ENCODE measurements at places on chromosomes 6 and 20.

DNA sequence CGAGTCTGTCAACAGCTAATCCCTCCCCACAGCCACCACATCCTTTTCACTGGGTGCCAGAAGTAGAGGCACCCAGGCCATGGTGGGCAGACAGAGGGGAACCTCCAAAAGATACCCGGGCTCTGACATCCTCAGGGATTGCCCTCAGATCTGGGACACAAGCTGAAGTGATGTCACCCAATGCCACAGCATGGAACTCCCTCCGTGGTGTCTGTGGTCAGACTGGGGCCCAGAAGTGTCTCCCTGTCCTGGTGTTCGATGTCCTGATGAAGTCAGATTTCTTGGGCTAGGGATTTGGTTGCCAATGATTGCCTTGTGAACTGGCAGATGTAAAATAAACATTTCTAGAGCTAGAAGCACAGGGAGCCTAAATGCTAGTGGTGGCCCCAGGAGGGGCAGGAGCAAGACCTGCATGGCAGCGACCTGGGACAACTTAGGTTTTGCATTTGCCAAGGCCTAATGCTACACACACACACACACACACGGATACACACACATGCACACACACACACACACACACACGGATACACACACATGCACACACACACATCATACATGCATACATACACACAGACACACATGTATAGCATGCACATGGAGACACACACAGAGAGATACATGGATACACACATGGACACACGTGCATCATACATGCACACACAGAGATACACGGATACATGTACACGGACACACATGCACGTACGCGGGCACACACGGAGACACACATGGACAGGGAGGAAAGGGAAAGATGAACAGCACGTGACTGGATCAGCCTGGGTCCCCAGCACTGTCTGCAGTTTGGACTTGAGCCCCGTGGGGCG, 221.0 kb downstream of the NFATC2 start:
- no peak for DNase-seq

DNA sequence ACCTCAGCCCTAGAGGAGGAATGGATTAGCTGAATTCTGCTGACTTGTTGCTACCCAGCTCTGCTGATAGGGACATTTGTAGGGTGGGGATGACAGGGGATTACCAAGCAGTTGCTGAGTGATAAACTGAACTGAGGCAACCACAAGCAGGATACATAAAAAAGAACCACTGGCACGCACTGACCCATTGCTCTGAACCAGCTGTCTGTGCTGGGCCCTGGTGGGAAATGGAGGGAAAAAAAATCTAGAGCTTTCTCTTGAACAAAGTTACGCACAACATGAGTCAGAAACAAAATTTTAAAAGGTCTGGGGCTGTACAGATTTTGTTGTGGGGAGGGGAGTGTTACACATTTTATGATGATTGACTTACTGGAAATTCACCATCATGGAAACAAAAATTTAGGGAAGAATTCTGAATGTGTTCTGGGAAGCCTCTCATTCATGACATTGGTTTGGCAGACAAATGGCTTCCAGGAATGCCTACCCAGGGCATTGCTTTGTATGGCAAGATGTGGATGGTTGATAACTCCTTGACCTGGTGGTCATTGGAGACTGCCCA, 37.7 kb downstream of the FOXO3 start:
- no peak for DNase-seq

- DNase-seq, result no peak
These were observed 122.2 kb downstream of the MTFR2 start for GRCh38 chr6:136127873-136128272.

DNA sequence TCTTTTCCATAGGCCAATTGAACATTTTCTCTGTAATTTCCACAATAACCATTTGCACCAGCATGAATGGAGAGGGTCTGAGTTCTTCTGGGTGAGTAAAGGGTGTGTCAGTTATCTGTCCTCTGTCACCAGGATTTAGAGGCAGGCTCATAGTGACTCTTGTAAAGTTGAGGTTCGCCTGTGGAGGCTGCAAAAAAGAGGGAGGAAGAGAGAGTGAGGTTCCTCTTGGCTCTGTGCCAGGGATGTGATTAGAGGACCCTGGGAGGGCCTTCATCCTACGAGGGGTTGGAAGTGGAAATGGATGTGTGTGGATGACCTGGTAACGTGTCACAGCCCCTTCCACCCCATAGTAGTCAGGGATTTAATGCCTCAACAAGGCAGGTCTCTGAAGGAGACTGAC, 242.0 kb downstream of the ESR1 start:
- no peak for DNase-seq

DNA sequence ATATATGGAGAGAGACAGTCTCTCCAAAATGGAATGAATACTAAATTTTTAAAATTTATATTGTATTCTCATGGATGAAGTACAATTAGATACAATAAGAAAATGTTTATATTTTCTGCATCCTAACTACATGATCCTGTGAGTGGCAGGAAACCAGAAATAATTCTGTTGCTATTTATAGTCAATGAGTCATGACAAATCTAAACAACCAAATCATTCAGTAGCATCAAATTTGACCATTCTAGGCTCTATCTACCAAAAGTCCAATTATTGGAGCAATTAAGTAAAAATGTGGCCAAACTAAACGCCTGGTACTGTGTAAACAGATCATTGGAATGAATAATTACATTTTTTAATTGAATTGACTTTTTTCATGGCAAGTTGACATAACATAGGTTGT, 959.8 kb downstream of the EPHA7 start:
- no peak for DNase-seq

DNA sequence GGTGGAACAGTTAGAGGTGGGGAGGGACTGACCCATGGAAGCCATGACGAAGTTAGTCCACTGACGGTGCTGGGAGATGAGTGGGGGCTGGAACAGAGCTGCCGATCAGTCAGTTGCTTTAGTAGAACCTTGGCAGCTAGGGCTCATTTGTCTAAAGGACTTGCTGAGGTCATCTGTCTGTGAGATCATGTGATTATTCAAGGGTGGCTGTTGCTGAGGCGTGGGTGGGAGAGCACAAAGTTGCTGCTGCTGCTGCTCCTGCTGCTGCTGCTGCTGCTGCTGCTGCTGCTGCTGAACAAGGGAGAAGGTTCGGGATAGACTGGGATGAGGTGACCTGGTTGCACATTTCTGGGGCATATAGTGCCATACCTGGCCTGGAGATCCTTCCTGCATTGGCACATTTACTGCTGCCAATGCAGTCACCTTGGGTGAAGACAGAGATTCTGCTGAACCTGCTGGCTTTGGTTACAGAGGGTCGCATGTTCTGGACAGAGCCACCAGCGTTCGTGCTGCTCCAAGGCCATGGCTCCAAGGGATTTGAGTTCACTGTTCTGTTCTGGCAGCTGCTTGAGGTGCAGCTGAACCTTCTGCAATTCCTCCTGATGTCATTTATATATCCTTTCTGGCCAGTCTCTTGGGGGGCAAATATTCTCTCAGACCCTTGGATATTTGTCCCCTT, 840.5 kb downstream of the HACE1 start:
- no peak for DNase-seq

DNA sequence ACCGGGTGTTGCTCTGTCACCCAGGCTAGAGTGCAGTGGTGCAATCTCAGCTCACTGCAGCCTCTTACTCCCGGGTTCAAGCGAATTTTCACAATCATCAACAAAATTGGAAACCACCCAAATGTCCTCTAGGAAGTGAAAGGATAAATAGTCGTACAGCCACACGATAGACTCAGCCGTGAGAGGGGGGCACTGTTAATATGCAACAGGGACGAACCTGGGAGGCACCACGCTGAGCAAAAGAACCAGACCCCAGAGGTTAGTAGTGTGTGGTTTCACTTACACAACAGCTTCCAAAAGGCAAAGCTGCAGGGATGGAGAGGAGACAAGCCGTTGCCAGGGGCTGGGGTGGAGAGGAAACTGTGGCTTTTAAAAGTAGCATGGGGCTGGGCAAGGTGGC, 30.1 kb upstream of the NTSR1 start:
- DNase-seq, result no peak

- no peak for DNase-seq
These were observed 107.6 kb upstream of the KHDRBS2 start for GRCh38 chr6:62393608-62394007.

DNA sequence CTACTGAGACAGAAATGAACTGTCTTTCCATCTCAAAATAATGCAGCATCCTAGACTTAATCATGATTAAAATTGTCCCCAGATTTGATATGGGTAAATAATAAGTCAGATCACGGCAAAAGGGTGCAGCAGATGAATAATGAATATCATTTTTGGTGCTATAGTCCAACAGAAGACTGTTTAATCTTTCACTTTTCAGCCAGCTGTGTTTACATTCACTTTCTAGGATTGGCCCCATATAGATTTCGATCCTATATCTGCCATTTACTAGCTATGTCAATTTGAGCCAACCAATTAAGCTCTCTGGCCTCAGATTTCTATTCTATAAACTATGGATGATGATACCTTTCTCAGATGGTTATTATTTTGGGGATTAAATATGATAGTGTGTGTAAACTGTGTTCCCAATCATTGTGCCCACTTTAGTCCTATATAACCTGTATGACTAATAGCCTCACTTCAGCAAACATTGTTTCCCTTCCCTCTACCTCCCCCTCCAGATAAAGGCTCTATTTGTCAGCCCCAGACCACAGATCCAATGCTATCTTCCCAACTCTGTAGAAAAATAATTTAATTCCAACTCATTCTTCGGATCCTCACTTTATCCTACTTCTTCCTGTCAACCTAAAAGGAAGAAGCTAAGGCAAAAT, 53.6 kb upstream of the NT5E start:
- no peak for DNase-seq

- DNase-seq, result no peak
These were observed 18.3 kb upstream of the TRAM2 start for GRCh38 chr6:52595000-52595795.

DNA sequence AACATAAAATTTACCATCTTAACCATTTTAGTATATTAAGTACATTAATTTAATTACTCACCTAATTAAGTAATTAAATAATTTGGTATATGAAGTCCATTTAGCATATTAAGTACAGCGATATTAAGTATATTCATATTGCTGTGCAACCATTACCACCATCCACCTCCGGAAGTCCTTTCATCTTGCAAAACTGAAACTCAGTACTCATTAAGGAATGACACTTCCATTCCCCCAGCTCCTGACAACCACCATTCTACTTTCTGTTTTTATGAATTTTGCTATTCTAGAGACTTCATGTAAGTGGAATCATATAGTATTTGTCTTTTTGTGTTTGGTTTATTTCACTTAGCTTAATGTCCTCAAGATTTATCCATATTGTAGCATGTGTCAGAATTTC, 61.1 kb upstream of the GTSF1L start:
- no peak for DNase-seq

GRCh38 chr6:169289257-169289618, 35.6 kb upstream of the THBS2 start:
- DNase-seq, result no peak

GRCh38 chr6:105771313-105771970, 314.7 kb upstream of the PRDM1 start:
- DNase-seq, result no peak

- no peak for DNase-seq
These were observed 76.1 kb upstream of the TFAP2D start for GRCh38 chr6:50637267-50637666.

DNA sequence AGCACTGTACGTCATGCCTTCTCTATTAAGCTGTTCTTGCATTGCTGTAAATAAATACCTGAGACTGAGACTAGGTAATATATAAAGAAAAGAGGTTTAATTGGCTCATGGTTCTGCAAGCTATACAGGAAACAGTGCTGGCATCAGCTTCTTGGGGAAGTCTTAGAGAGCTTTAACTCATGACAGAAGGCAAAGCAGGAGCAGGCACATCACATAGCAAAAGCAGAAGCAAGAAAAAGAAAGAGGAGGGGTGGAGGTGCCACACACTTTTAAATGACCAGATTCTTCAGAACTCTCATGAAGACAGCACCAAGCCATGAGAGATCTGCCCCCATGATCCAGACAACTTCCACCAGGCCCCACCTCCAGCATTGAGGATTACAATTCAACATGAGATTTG, 30.1 kb downstream of the CYB5R4 start:
- DNase-seq, result no peak

DNA sequence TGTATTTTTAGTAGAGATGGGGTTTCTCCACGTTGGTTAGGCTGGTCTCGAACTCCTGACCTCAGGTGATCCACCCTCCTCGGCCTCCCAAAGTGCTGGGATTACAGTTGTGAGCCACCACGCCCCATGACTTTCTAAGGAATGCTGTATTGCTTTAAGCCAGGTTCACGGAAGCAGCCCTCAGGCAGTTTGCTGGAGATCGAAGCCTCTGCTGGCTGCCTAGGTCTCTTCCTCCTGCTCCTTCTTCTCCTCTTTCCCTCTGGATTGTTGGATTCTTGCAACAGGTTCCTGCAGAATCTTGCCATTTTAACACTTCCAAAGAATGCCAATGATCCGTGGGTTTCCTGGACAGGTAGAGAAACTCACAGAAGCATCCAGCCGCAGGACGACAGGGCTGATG, 29.3 kb upstream of the B4GALT5 start:
- DNase-seq, result no peak

- DNase-seq, result no peak
These were observed 435 bp upstream of the ZNF322 start for GRCh38 chr6:26660000-26660361.

DNA sequence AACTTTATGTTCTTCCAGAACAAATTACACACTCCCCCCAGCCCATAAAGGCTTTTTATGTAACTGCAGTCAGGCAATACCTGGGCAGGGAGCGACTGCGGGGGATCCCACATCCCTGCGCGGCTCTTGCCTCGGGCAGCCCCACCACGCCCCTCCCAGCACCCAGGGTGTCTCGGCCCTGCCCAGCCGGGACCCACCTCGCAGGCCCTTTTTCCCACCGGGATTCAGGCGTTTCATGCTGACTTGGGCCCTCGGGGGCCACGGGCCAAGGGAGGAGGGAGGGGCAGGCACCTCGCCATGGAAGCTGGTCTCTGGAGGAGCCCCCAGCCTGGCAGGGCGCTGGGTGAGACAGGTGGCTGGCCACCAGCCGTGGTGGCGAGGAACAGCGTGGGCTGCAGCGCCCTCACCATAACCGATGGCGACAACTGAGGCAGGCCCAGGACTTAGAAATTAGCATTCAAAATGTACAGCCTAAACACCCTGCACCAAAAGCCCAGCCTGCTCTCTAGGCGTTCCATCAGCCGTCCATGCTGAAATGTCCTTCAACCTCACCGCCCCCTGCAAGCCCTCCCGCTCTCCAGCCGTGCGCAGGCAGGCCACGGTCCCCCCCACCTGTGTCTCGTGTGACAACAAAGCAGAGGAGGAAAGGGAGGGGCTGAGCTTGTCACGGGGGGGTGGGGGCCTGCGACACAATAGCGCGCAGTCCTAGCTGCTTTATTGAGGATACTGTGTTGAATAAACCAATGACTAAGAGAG, 15.1 kb upstream of the FOXC1 start:
- no peak for DNase-seq

GRCh38 chr6:34343806-34344205, 48.7 kb downstream of the NUDT3 start:
- DNase-seq, result no peak

GRCh38 chr6:105862936-105863607, 223.1 kb upstream of the PRDM1 start:
- no peak for DNase-seq

- no peak for DNase-seq
These were observed 590 bp upstream of the MAP1LC3A start for GRCh38 chr20:34557936-34558319.
